OCI-LY7 (cell line): ENCODE measurements at places on chromosomes 6 and 20.

- no peak for DNase-seq
Observed at GRCh38 chr6:80341330-80341729, 234.9 kb downstream of the BCKDHB start.

DNA sequence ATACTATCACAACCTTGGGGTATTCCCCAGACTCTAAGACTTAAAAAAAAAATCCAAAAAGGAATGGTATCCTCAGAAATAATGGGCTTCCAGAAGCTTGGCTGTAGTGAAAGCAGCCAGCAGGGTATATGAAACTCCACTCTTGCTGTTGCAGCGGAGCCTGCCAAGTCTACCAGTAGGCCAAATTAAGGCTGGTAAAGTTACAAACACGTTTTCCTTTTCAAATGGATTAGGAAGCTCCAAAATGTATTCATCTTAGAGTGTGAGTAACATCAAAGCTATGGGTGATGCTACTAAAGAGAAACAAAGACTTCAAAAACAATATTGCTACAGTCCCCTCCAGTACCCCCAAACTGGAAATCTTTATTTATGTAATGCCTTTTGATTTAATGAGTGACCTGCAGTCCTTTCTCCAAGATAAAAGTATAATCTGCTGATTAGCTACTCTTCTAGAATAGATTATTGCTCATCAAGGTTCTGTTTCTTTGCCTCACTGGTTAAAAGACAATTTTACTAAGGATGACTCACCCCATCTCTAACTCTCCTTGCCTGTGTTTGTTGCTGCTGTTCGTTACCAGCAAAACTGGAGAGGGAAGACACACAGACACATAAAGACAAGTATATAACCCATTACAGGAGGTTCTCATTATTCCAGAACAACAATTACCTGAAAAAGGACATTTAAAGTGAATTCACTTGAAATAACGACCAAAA is 84.9 kb downstream of the BTBD9 start:
- DNase-seq = no peak

DNA sequence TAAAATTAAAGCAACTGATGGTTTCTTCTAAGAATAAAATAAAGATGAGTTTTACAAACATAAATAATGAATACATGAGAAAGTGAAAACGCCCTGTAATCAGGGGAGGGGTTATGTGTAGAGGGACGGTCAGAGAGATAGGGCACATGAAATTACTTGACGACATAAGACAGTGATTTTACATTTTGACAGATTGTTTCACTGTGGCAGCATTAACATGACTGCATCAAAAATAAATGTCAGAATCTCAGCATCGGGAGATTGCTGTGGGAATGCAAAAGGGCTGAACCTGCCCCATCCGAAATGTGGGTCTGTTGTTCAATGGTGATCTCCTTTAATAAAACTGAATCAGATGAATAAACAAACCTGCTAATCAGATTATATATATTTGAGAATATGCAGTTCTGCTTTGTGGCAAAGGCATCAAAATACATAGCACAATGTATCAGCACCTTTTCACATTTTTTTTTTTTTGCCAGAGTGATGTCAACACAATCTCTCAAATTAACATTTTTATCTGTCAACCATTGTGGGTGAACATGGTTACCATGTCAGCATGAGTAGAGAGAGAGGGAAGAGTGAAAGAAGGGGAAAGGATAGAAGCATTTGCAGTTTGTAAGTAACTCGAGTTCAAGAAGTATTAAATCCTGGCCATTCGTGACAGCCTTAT is 177.1 kb upstream of the MAN1A1 start:
- DNase-seq = no peak

DNA sequence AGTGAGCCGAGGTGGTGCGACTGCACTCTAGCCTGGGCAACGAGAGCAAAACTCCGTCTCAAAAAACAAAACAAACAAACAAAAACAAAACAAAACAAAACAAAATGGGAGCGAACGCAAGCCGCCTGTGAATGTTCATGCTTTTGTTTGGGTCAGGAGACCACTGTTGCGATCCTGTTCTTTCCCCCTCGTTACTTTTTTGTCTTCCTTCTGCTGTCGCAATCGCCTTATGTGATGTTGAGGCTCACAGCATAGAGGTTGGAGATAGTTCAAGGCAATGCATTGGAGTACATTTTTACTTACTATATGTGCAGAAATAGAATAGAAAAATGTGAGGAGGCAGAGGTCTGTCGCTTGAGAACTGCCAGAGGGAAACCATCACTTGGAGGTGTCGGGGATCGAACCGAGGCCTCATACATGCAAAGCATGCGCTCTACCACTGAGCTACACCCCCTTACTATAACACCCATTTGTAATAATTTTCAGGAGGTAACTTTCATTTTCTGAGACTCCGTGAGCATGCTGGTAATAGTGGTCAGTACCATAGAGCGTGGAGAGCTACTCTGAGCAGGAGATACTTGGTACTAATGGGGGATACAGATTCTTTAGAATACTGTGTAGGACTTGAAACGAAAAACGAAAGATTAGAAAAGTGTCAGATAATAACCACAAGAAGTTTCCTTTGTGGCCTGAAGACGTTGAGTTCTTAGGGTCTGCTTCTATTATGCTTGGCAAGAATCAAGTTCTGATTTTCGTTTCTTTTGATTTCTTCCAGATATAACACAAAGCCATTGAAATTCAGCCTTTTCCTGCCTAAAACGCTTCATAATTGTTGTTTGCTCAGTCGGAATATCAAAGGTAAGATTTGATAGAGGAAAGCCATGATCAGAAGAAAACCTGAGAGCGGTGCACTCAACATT is 121.1 kb downstream of the TRIM27 start:
- DNase-seq = no peak

DNA sequence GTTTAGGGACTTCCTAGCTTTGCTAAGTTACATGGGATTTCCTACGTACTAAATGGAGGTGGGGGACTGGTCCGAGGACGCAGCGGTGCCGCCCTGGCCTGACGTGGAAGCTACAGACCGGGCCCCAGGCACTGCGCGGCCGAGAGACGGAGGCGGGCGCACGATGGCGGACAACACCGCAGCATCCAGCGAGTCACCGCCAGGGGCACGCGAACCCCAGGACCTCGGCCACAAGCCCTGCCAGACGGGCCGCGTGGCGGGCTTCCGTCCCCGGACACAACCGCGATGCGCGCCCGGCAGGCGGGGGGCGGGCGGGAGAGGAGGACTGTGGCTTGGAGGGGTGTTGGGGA is 1516.9 kb upstream of the DEFB115 start:
- no peak for DNase-seq

GRCh38 chr6:11700118-11700718 is 78.4 kb downstream of the ADTRP start:
- DNase-seq = peak; percentile 49

DNA sequence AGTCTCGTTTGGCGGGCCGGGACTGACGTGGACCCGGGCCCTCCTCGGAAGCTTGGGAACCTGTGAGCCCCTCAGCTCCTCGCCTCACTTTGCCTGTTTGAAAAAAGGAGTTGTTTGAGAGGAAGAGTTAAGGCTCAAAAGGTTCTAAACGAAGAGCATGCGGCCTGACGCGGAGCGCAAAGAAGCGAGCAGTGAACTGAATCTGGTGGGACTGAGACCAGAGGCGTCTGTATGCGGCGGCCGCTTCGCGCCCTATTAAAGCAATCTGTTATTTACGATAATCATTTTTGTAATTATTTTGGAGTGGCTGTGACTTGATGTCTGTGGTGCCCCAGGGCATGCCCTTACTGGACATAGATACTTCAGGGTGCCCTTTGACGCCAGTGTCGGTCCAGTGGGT is 3.3 kb upstream of the TFAP2C start:
- DNase-seq = no peak

DNA sequence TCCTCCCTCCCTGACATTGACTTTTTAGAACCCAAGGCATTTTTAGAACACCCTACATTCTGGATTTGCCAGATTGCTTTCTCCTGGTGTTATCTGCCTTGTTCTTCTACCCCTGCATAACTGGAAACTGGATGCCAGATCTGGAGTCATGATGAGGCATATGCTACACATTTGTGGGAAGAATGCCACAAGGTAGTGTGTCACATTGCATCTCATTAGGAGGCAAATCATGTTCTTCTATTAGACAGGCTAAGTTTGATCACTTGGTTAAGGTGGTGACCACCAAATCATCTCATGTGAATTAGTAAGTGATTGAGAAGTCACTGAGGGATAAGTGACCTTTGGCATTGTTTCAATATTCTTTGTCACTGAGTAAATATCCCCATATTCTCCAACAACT is 12.9 kb upstream of the NKX2-2 start:
- DNase-seq = no peak

DNA sequence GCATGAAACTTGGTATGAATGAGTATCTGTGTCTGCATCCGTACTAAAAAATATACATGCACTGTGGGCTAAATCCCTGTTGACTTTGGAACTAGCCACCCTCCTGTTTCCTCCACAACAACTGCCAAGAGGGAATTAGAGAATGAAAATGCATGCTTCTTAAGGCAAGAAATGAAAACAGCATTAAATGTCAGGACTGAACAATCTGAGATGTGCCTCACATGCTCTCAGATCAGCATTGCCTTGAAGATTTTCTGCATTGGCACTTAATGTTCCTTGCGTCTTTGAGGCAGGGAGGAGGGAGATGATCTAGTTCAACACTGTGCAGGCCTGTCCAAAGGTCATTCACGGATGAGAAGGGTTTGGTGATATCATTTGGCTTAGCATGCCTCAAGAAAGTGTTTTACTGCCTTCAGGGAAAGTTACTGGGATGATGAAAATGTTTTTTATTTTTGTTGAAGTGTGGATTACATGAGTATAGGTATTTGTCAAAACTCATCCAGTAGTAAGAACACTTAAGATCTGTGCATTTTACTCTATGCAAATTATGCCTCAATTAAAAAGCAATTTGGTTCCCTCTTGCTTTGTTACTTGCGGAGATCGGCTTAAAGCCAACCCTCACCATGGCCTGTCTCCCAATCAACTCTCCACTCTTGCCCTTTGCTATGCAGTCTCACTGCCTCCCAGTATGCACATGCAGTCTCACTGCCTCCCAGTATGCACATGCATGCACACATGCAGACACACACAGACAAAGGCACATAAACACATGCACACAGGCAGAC is 47.5 kb upstream of the RIN2 start:
- no peak for DNase-seq

DNA sequence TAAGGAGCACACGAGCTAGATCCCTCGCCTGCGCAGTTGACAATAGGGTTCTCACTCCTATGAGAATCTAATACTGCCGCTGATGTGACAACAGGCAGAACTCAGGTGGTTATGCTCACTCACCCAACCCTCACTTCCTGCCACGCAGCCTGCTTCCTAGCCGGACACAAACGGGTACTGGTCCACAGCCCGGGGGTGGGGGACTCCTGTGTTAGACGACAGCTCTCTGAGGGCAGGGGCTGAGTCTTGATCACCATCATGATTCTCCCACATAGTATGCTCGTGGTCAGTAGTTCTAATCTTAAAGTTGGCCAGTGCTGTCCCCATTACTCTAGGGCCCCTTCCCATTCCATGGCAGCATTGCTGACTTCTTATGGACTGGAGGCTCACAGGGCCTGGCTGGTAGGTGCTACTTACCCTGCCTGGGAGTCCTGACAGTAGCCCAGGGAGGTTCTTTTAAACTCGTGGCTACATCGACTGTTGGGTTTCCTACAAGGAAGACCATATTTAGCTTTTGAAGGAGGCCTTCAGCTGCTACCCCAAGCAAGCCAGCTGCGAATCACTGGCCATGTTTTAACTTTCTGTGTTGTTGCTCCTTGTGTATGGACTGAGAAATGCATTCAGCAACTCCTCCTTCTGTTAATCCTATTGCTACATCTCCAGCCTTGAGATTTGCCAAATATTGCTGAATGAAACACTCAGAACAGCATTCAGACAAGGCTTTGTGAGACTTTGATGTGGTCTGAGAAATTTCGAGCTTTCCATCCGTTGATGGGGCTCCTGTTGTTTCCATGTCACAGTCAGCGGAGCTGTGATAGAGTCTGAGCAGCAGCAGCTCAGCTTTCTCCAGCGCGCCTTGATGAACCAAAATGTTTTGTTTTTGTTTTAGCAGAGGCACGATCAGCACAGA is 300.3 kb downstream of the NRN1 start:
- no peak for DNase-seq

DNA sequence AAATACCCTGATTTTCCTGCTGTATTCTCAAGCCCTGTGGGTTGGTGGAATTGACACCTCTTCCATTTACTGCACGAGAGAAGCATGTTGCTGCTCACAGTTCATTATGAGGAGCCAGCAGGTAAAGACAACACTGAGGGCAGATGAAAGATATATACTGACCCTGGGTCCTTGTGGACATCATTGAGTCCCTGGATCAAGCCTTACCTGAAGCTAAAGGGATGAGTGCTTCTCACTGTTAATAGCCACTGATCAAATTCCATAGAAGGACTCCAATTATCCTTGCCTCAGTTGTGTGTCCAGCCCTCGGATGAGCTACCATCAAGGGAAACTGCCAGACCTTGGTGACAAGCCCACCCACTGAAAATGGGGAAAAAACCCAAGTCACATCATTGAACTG is 7.7 kb upstream of the SIGLEC1 start:
- DNase-seq = no peak

DNA sequence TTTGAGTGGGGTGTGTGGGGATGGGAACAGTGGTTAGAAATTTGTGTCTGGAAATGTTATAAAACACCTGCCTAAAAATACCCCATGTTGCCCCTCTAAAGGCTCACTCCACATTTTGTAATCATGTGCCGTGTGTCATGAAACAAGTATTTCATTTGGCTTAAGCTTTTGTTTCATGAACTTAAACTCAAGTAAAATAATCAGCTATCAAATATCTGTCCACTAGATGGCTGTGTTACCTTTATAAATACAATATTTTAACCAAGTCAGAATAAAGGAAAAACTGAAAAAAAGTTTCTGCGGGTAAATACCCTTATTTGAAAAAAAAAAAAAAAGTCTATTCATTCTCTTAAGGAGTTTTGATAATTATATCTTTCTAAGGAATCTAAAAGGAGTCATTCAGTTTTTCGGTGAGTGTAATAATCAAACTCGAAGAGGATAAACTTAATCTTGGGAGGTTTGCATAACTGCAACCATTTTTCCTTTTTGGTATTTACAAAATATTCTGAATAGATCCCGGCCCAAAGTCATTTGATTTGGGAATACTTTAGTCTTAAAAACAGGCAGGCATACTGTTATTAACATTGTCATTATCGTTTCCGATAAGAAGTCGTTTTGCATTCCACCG is 29.9 kb upstream of the MTRF1L start:
- DNase-seq = peak; percentile 23

DNA sequence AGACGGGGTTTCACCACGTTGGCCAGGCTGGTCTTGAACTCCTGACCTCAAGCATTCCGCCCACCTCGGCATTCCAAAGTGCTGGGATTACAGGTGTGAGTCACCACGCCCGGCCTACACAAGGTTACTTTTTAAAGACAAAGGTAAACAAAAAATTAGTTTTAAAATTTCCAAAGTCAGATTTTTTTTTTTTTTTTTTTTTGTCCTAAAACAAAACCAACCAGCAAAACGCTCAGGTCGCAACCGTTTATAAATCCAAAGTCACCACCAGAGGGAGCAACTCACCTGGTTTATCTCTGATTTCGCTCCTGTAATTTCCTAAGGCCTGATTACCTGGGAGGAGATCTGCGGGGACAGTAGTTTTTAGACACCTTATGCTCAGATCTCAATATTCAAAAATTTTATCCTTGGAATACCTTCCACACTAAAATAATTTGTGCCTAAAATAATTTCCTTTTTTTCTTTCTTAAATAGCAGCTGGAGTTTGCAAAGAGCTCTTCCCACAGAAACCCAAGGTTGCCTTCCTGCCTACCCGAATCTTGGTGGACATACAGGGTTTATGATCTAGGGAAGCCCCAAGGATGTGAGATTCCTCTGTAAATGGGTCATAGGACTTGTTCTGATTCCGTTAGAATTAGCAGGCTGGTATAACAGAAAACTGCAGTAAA is 19.8 kb upstream of the TREM1 start:
- DNase-seq = peak; percentile 64

GRCh38 chr20:3927486-3928291 is 38.5 kb downstream of the PANK2 start:
- peak; percentile 33 for DNase-seq
